Skin of body (tissue), 3 donors: ENCODE measurements at places on chromosomes 13 and 19. TPM values are rescaled to one million over a fixed set of nuclear protein-coding genes. Genes with fewer than 3 reads are reported as not detected.

DNA sequence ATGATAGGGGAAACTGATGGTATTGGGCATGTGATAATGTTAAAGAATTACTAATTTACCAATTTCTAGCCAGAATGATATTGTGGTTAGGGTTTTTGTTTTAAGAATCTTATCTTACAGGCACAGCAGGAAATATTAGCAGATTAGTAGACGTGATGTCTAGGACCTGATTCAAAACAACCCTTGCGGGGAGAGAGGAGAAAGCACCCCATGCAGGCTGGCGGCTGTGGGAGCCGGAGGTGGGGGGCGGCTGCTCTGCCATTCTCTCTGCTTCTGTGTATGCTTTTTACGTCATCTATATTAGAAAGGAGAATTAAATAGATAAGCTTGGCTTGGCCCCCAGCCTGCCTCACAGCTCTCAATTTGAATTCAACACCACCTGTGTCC, 41.5 kb downstream of the MLLT1 start:
- DNase-seq: no peak

DNA sequence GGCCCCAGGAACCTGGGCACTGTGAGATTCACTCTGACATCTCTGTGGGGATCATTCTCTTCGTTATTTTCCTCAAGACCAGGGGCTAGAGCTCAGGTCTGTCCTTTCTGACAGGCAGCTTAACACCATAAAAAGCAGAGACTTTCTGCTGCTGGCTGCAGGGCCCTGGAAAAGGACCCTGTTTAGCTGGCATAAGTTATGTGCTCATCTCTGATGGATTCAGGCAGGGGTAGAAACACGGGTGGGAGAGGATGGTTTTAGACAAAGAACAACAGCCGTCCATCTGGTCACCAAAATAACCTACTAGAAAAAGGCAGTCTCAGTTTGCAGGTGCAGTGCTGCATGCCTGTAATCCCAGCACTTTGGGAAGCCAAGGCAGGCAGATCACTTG, 2.3 kb upstream of the GPI start:
- no peak for DNase-seq

GRCh38 chr13:31427151-31428100, 227.7 kb downstream of the B3GLCT start:
- DNase-seq: no peak

The CCDC122 gene
- 2.8 TPM for total RNA-seq

DNA sequence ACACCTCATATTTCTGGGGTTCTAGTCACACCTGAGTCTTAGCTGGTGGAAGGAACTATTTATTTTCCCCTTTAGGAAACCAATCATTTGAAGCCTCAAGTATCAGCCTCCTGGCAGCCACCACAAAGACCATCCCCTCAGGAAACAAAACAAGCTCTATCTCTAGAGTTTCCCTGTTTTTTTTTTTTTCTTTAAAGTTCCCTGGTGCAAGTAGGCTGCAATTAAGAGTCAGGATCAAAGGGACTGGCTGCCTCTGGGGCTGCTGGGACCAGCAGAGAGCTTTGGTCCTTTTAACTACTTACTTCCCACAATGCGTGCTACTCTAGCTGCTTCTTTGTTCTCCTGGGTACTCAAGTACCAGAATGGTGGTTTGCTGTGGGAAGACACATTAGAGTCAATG, 11.4 kb downstream of the MBNL2 start:
- no peak for DNase-seq

The CASP14 gene
- 29.3 TPM for total RNA-seq

The SLC7A9 gene
- 0.10 TPM for total RNA-seq

DNA sequence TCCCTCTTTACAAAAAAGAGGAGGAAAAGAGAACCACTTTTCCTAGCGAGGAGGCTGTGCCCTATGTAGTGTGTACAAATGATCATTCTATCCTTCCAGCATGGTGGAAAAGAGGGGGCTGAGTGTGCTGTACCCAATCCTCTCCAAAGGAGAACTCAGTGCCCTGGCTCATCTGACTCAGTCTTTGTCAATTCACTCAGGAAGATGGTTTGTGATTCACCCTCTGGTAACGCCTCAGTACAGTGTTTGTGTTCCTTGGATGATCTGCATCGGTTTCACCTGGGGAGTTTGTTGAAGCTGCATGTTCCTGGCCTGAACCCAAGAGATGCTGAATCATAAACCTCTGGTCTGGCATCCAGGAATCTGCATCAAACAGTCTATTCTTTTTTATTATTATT, 18.3 kb upstream of the ENOX1 start:
- no peak for DNase-seq

The PCDH20 gene
- 7.7 TPM for total RNA-seq

GRCh38 chr13:72507416-72508199, 219.8 kb downstream of the MZT1 start:
- DNase-seq: no peak
